ENCODE measurements at places on chromosomes 3 and 15. TPM values are rescaled to one million over a fixed set of nuclear protein-coding genes. Genes with fewer than 3 reads are reported as not detected.

The PARL gene
- 40.6 TPM for total RNA-seq

The RASL12 gene
- total RNA-seq: 244 TPM

The PLA2G4D gene
- total RNA-seq: not detected

The PEX5L gene
- total RNA-seq: not detected

The COL8A1 gene
- total RNA-seq: 20.3 TPM

The LRTM1 gene
- not detected for total RNA-seq

The DPH6 gene
- 46.2 TPM for total RNA-seq

The HMCES gene
- 35.7 TPM for total RNA-seq

DNA sequence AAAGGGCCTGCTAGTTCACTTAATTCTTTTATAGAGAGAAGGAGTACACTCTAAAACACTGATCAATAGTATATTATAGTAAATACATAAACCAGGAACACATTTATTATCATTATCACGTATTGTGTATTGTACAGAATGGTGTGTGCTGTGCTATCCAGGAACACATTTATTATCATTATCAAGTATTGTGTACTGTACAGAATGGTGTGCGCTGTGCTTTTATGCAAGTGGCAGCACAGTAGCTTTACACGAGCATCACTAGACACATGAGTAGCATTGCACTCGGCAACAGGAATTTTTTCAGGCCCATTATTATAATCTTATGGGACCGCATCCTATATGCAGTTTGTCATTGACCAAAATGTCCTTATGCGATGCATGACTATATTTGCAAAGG lies 20.9 kb upstream of the MUC20 start:
- ATAC-seq: no peak

DNA sequence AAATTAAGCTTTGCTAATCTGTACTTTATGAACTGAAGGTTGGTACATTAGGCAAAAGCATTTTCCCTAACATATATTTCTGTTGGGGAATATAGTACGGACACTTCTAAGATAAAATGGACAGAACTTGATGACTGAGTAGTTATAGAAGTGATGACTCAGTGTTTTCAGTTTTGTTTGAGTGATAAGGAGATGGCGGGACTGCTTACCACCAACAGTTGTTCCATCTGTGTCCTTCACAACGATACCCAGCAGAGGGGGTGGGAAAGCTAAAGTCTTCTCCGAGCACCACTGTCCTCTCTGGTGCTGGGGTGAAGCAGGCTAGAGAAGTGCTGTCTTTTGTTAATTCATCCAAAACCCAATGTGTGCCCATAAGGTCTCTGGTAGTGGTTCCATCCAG lies 195.8 kb downstream of the CD47 start:
- no peak for ATAC-seq

- no peak for ATAC-seq
Measured at GRCh38 chr15:100186366-100186765, 155.4 kb downstream of the ADAMTS17 start.

GRCh38 chr3:113831103-113831355 lies 7.6 kb upstream of the GRAMD1C start:
- no peak for ATAC-seq

- ATAC-seq: peak; percentile 80
Measured at GRCh38 chr3:63864008-63864964, 619 bp downstream of the ATXN7 start.

GRCh38 chr3:98331329-98331728 lies 22.3 kb upstream of the OR5K4 start:
- ATAC-seq: no peak

- ATAC-seq: no peak
Measured at GRCh38 chr15:71170163-71170562, 54.9 kb downstream of the THSD4 start.

DNA sequence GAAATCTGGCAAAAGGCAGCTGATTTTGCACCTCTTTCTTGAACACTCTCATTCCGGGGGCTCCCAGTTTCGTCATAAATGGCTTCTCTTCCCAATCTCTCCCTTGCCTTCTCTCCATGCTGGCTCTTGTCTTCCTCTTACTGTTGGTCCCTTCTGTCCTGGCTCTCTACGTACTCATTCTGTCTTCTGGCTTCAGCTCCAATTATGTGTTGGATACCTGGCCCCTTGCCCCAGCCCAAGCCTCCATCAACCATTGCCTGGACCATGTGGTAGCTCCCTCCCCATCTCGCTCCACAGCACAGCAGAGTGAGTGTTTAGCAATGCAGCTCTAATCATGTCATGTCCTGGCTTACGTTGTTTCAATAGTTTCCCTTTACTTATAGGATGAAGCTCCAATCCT lies 21.7 kb upstream of the KY start:
- no peak for ATAC-seq

GRCh38 chr3:124383846-124384466 lies 346.3 kb upstream of the UMPS start:
- ATAC-seq: no peak

- ATAC-seq: peak; percentile 27
Measured at GRCh38 chr15:62164396-62165103, 535 bp downstream of the C2CD4B start.

DNA sequence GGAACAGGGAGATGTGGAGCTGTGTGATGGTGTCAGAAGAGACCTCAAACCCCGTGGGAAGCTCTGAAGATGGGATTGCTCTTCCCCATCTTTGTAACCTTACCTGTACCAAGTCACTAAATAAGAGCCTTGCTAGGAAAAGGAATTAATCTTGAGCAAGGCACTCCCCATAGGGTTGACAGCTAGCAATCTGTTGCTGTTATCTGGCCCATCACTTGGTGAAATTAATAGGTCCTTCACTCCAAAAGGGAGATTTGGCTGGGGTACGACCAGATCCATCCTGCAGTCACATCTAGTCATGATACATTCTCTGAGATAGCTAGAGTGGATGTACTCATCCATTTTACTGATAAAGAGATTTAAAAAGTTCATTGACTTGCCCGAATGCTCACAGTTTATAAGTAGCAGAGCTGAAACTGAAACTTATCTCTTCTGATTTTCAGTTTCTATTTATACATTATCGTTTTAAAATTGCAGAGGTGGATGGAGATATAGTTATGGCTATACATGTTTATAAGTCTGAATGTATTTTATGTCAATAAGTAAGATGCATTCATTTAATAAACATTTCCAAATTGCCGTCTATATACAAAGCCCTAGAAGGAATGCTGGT lies 299.1 kb upstream of the MCTP2 start:
- ATAC-seq: no peak

- ATAC-seq: no peak
Measured at GRCh38 chr3:15042936-15043335, 22.2 kb downstream of the MRPS25 start.

DNA sequence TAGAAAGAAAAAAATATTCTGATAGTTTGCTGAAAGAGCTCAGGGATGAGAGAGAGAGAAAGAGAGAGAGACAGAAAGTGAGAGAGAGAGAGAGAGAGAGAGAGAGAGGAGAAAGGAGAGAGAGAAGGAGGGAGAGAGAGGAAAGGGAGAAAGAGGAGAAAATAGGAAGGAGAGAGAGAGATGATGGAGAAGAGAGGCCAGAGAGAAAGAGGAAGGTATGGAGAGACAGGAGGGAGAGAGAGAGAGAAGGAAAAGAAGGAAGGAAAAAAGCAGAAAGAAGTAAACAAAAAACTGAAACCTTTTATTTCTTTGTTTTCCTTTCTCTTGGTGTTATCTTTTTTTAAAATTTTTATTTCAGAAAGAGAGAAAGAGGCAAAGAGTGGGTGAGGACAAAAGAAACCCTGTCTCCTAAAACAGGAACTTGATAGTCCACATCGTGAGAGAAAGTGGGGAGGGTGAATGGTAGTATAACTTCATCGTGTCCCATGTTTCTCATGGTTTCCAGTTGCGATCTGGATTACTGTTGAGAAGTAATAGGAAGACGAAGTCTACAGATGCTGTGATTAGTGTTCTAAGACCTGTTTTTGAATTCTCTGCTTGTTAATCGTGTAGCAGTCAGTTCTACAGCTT lies 279.7 kb downstream of the LPP start:
- no peak for ATAC-seq

GRCh38 chr15:53693729-53694475 lies 65.6 kb downstream of the WDR72 start:
- no peak for ATAC-seq

- no peak for ATAC-seq
Measured at GRCh38 chr15:42129364-42129763, 27.1 kb downstream of the PLA2G4F start.

DNA sequence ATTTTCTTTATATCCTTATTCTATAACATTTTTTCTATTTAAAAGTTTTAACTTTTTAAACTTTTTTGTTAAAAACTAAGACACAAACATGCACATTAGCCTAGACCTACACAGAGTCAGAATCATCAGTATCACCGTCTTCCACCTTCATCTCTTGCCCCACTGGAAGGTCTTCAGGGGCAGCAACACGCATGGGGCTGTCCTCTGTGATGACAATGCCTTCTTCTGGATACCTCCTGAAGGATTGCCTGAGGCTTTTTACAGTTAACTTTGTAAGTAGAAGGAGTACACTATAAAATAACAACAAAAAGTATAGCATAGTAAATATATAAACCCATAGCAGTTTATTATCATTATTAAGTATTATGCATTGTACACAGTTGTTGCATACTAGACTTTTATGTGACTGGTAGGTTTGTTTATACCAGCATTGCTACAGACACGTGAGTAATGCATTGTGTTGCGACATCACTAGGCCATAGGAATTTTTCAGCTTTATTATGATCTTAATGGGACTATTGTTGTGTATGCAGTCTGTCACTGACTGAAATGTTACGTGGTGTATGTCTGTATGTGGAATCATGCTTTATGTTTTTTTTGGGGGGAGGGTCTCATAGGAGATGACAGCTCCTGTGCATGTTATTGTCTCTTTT lies 18.2 kb downstream of the ATP1B3 start:
- peak; percentile 50 for ATAC-seq

GRCh38 chr3:55725681-55726500 lies 238.8 kb upstream of the WNT5A start:
- ATAC-seq: no peak

DNA sequence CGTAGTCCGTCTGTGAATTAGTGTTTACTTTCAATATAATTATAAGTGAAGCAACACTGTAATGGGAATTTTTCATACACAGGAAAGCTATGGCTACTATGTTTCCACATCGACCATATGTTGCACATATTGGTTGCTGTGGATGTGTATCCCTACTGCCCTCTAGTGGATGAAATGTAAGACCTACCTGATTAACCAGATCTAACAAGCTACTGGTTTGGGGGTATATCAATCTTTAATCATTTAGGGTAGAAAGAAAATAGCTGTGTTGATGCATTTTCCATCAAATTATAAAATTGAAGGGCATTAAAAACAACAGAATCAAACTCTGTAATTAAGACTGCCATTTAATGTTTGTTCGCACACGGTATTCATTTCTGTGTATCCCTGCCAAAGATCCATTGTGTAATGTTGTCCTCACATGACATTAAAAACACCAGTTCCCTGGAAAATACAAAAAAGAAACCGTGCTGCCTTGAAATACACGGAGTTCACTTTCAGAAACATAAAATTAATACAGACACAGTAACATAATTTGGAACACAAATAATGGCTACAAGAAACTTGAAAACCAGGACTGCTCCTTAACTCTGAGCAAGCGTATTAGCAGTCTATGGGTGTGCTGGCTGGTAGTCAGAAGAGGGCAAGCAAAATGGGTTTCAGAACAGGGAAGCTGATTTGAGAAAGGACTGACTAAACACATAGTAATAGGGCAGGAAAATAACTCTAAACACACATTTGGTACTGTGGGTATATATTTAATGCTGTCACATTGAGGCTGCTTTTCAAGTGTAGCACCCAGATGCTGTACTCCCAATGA lies 125.1 kb downstream of the TIGIT start:
- peak; percentile 84 for ATAC-seq

DNA sequence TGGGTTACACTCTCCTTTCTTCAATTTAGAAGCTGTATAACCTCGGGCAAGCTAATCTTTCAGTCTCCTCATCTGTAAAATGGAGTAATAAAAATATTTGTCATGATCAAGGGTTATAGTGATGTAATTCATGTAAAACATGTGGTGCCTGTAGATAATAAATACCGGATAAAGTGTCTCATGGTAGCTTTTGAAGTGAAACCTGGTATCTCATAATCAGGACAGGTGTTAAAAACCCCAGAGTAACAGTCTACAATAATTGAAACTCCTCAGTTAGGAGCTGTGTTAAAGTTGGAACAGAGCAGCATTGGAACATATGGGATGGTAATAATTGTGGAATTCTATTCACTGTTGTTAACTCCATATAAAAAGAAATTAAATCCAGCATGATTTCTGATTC lies 884 bp upstream of the KNL1 start:
- no peak for ATAC-seq

DNA sequence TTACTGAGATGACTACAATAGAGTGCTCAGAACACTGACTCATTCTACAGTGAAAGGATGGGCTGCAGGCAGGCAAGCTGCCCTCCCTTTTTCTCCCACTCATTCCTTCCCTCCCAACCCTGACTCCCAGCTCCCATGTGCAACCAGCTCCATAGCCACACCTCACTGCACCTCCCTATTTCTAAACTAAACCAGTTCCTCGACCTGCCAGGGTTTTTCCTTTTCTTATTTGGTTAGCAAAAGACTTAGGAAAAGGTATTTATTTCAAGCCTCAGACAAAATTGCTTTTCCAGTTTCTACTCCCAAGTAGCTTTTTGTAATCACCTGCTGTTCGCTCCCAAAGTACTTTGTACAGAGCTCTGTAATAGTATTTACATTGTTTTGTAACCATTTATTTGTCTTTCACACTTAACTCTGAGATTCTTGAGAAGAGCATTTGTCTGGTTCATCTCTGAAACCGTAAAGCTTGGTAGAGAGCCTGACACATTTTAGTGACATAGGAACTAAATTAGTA lies 2.2 kb downstream of the AADAC start:
- no peak for ATAC-seq

DNA sequence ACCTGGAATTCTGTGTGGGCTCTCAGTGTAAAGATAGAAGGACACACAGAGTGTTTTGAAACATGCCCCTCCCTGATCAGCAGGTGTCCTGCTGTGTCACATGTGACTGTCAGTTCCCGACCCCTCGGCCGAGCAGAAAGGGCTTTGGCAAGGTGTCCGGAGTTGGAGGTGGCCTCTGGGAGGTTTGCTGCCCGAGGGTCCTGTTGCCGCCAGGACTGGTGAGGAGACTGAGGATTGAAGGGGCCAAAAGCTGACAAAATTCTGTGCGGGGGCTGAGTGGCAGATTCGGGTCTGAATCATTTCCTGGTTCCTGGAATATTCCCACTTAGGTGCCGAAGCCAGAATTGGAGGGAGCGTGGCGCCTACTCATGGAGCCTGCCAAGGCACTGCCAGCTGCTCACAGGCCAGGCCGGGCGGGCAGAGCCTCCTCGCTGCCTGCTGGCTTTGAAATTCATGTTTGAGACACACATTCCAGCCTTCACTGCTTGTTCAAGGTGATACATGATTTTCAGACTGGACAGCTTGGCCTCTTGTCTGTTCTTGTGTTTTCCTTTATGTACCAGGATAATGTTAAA lies 83.8 kb downstream of the APBA2 start:
- no peak for ATAC-seq

DNA sequence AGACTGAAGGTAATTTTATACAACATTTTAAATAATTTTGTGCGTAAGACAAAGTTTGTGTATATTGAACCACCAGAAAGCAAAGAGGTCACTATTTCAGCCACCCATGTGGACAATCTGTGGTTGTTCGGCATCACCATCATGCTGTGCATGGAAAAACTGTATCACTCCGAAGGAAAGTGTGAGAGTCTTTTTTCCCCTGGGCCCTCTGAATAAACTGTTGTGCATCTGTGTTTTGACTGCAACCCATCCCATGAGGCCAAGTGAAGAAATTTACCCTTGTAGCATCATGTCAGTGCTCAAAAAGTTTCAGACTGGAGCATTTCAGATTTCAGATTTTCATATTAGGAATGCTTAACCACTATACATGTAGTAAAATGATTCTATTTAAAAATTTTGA lies 85.3 kb downstream of the IMPG2 start:
- no peak for ATAC-seq
